ENCODE measurements at places on chromosomes 2 and 18.

GRCh38 chr2:69680001-69680675 is 36.6 kb upstream of the AAK1 start:
- DNase-seq = peak; percentile 50

GRCh38 chr2:25976983-25977741 is 5.1 kb downstream of the KIF3C start:
- no peak for DNase-seq

GRCh38 chr2:3233877-3234276 is 143.7 kb downstream of the EIPR1 start:
- DNase-seq = no peak

- DNase-seq = no peak
Observed at GRCh38 chr2:172113617-172114016, 10.9 kb upstream of the DLX2 start.

GRCh38 chr2:47561906-47562305 is 158.9 kb downstream of the MSH2 start:
- no peak for DNase-seq

DNA sequence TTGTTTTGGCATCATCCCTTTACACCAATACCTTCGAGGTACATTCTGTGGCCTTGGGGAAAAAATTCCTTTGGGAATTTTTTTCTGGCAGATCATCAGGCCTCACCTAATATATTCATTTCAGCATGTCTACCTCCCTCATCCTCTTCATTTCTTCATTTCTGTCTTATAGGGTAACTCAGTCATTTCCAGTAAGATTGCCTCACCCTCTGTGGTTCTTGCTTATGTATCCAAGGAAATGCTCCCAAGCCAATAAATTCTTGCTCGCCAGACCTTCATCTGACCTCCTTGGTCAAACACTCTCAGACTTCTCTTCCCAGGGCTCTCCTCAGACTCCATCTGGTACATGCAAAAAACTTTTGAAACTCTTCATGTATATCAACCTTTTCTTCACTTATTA is 265.6 kb downstream of the TMX3 start:
- DNase-seq = no peak

- DNase-seq = no peak
Observed at GRCh38 chr2:128271911-128272600, 46.6 kb downstream of the HS6ST1 start.

DNA sequence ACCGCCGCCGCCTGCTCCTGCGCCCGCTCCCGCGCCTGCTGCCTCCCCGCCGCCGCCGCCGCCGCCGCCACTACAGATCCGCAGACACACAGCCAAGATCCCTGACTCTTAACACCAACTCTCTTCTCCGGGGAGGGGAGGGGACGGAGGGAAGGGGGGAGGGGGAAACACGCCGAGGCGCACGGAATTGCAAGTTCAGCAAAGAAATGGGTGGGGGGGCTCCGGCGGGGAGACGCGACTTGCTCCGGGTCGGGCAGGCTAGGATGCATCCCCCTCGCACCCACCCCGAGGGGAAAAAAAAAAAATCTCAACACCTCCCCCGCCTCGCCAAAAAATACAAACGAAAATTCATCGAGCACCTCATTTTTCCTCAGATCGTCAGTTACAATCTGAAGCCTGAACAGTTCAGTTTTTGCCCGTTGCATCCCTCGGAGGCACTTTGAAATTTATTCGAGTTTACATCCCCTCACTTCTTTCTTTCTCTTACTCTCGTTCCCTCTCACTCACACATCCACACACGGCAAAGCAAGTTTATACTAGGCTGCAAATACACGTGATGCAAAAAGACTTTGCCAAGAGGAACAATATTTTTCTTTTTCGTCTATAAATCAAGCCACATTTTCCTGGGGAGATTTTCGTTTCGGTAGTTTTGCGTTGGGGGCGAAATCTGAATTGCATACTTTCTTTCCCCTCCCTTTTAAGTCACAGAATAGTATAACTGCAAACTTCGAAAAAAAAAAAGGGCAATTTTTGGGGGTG is at the start of gene TCF4:
TCF4 (minus strand) TSS at position 82 of the 759 bp plus-strand sequence. CDS start 1,076 bp downstream, outside the sequence.
- DNase-seq = peak; percentile 83

DNA sequence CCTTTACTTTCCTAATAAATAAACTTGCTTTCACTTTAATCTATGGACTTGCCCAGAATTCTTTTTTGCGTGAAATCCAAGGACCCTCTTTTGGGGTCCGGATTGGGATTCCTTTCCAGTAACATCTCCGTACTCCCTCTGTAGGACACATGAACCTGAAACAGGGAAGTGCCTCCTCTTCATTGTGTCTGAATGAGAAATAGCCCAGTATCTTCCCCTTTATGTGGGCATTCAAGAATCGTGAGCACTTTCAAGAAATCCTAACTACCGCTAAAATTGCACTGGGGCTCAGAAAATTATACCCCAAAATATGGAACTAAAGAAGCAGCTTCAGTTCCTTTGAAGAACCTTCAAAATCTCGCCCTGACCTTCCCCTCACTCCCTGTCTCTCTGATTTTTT is 7.8 kb upstream of the POMC start:
- no peak for DNase-seq

- peak; percentile 60 for DNase-seq
Observed at GRCh38 chr18:49249521-49249920, 210.9 kb downstream of the DYM start.

DNA sequence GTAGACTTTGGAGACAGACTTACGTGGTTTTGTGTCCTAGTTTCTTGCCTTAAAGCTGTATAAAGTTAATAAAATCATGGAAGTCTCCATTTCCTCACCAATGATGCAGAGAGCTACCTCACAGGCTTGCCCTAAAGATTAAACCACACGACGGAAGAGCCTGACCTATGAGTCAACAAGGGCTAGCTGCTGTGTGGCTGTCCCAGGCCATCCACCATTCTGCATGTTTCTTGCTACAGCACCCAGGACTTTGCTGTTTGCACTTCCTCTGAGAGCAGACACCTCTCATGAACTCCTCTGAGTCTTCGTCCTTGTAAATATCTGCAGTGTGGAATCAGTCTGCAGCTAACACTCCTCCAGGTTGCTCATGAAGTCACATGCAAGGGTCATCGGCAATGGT is 160.0 kb upstream of the TRIB2 start:
- DNase-seq = no peak

- DNase-seq = no peak
Observed at GRCh38 chr2:1987379-1987778, 243.1 kb upstream of the PXDN start.

- DNase-seq = no peak
Observed at GRCh38 chr2:220001751-220002150, 374.3 kb downstream of the SLC4A3 start.

DNA sequence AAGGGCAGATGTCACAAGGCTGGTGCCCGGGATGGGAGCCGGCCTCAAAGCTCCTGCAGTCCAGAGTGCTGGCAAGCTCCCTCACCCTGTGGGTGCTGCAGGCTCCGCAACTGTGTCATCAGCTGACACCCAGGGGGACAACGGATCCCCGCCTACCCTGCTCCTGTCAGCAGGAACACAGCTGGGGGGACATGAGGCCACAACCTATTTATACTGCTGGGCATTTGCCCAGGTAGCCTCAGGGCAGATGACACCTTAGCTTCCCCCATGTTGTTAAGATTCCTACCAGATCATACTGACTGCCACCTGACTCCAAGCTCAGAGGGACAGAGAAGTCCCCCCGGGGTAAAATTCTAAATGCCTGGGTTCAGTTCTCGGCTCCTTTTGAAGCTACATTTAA is 1.2 kb downstream of the ANKRD23 start:
- DNase-seq = no peak

- DNase-seq = no peak
Observed at GRCh38 chr2:236169151-236169721, 1.1 kb upstream of the GBX2 start.

GRCh38 chr2:72638600-72639211 is 187.1 kb downstream of the EXOC6B start:
- DNase-seq = no peak

GRCh38 chr2:73489053-73489452 is 103.4 kb downstream of the ALMS1 start:
- peak; percentile 62 for DNase-seq

DNA sequence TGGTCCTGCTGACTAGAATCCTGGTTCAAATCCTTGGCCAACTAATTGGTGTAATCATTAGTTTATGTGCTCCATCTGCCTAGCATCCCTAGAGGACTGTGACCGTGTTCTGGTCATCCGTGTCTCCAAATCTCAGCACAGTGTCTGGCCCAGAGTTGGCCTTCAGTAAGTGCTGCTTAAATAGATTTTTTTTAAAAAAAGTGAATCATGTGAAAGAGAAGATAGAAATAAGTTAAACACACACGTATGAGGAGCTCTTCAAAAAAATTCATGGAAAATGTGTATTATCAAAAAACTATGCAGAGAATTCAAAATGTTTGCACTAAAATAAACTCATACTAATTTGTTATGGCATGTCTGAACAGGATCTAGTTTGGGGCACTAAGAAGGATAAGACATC is 129.3 kb upstream of the TLK1 start:
- no peak for DNase-seq

DNA sequence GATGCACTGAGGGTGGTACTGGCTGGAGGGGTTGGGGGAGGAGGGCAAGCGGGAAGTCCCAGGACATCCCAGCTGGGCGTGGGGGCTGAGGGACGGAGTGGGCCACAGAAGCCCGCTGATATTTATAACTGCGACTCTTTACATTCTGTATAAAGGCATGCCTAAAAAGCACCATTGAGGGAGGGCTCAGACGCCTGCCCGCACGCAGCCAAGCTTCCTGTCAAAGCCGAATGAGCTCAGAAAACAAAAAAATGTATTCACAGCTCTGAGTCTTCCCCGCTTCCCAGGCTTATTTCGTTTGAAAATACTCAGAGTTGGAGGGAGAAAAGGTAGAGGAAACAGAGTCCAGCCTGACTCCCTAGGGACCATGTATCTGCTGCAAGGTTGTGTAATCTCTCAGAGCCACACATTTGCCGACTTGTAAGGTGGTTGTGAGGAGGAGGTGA is 170.1 kb upstream of the HAAO start:
- DNase-seq = peak; percentile 82

DNA sequence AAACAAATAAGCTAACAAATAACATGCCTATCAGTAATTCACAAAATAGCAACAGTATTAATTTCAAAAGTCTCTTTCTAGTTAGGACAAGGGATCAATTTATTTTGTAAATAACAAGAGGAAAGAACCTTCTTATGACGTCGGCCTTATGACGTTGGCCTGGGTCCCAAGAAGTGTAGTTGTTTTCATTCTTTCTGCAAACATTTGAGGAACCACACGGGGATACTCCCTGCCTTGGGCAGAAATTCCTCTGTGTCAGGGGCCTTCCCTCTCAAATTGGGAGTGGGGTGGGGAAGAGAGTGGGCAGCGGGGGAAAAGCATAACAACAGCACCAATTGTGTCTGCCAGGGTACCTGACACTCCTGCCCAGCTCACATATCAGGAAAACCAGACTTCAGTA is 1.3 kb downstream of the CCDC68 start:
- no peak for DNase-seq

- no peak for DNase-seq
Observed at GRCh38 chr2:149290662-149291061, 39.7 kb upstream of the LYPD6 start.

DNA sequence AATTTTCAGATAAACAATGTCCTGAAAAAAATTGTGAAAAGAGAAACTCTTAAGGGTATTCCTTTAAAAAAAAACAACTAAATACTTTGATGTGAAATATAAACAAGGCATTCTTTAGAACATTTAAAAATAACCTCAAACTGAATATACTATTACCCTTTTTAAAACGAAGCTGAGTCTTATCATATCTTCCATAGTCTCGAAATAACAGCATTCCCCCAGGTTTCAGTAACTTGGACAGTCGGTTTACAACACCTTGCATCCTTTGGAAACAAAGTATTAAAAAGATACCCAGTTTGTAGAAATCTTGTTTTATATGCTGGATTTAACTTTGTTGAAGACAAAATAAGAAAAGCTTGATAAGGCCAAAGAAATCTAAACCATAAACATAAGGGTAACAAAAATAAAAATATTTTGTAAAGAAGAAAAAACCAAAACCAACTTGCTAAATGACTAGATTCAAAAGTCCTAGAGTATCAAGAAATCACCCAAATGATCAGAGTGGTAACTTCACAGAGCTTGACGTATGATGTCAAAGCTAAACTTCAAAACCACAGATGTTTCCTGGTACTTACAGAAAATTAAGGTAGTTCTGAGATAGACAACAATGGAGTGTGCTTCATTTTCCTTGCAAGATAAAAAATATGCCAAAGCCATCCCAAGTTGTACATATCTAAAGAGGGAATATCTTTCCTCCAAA is 107.8 kb downstream of the METTL8 start:
- DNase-seq = peak; percentile 49

DNA sequence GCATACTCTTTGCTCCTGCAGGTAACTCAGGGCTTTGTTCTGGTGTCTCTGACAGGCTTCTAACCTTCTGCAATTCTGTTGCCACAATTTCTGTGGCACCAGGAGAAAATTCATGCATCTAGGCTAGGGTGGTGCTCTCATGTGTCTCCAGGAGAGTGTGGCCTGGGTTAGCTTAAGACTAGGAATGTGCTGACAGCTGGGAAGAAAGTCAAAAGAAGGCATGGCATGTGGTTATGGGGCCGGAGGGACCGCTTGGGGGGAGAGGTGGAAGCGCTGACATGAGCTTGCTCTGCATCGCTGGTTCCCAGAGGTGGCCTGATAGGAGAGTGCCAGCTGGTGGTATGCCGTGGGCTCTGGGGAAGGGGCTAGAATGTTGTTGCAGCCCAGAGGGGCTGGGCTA is 173.3 kb upstream of the TNP1 start:
- no peak for DNase-seq

- DNase-seq = no peak
Observed at GRCh38 chr2:149112713-149113112, 74.2 kb downstream of the LYPD6B start.

Data from common myeloid progenitor, CD34-positive (primary cell).